ENCODE measurements at places on chromosomes 6 and 20.
A peak's percentile ranks its signal among the peaks of the same experiment; 100 is the strongest.

DNA sequence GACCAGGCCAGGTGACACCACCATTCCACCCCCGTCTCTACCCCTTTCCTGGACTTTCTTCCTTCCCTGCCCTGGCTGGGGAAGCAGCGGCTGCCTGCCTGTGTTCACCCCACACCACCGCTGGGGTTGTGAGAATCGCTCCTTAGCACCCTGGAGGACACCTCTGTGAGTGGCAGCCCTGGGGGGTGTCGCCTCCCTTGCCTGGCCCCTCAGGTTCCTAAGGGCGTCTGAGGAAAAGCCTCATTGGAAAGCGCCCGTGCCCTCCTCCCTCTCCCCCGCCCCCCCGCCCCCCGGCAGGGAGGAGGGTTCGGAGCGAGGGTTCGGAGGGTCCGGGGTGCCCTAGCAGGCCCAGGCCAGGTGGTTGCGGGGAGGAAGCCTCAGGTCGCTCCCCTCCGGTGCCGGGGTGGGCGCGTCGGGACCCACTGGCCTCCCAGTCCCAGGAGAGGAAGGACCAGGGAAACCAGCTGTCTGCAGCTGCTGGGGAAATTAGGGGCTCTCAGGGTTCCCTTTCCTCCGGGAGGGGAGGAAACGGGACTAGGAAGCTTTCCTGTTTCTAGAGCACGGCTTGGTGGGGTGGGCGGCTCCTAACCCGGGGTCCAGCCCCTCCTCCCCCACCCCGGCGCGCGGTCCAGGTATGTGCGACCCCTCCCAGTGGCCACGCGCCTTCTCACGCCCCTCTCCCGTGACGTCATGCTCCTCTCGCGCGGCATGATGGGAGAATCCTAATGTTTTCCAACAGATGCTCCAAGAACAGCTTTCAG lies at the start of gene PHACTR3:
Gene PHACTR3, plus strand, starts transcription at position 760 of the 761 bp plus-strand sequence. CDS start 475 bp downstream, outside the sequence.
- DNase-seq, result no peak

GRCh38 chr6:96980142-96980541 lies 55.6 kb downstream of the KLHL32 start:
- no peak for DNase-seq

GRCh38 chr6:53982366-53983050 lies 128.7 kb upstream of the MLIP start:
- DNase-seq, result no peak

GRCh38 chr6:135280375-135281136 lies 99.4 kb downstream of the MYB start:
- DNase-seq, result no peak

- DNase-seq, result no peak
These were observed 100.4 kb downstream of the LY86 start for GRCh38 chr6:6688951-6689350.

DNA sequence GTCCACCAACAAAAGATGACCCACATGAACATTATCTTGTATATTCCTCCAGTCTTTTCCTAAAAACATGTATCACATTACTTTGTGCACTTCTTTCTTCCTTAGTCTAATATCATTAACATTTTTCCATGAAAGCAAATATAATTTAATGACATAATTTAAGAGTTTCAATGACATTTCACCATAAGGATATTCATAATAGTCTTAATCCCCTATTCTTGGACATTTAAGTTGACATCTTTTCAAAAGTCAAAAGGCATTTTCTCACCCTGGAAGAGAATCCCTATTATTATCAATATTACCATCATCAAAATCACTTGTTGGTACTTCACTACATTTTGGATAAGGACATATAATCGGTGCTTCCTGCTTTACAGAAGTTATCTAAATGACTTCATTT lies 31.3 kb downstream of the EPHA7 start:
- no peak for DNase-seq

GRCh38 chr6:139137706-139138105 lies 2.8 kb downstream of the HECA start:
- DNase-seq, result no peak

DNA sequence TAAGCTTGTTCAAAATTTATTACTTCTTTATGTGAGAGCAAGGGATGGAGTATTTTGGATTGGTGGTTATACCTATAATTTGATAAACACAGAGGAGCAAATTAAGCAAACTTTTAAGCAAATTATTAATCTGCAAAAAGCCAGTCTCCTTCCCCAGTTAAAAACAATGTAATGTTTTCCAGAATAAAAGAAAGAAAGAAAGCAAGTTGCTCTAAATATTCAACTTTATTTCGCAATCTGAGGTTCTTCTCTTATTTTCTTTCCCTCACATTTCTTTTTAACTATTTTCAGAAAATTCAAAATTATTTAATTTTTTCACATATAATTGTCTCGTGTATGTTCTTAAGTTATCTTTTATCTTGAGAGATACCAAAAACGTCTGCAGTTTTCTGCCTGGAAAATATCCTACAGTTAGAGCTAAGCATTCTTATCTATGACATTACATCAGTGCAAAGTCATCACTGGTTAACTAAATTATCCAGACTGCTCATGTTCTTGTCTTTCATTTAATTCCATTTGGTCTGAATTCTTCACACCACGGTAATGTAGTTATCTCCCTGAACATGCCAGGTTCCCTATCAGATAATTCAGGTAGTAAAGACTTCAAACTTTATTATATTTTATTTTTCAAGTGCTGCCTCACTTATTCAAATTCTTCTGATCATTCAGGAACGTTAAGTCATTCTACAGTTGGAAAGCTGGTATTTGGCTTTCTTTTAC lies 3.3 kb upstream of the CNKSR3 start:
- no peak for DNase-seq

GRCh38 chr6:13577926-13578325 lies 3.5 kb downstream of the SIRT5 start:
- no peak for DNase-seq

DNA sequence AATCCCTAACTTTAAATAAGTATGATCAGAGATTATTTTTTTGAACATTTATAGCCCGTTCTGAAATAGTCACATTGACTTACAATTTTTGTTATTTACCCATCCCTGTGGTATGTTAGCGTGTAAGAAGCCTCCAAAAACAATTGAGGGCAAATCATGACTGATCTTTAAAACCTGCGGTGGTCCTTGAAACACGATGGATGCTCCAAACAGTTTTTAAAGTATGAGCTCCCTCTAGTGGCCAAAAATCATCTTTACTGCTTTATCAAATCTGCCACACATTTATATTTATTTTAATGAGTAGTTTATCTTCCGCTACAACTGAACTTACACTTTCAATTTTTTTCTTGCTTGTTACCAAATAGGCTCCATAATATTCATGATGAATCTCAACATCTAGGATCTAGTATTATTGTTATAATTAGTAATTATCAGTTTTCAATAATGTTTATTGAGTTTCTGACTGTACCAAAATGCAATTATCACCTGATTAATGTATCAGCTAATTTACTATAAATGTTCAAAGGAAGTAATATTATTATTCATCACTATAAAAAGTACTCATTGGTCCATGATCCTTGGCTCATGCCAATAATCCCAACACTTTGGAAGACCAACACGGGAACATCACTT lies 52.2 kb downstream of the MARCKS start:
- peak; percentile 70 for DNase-seq

DNA sequence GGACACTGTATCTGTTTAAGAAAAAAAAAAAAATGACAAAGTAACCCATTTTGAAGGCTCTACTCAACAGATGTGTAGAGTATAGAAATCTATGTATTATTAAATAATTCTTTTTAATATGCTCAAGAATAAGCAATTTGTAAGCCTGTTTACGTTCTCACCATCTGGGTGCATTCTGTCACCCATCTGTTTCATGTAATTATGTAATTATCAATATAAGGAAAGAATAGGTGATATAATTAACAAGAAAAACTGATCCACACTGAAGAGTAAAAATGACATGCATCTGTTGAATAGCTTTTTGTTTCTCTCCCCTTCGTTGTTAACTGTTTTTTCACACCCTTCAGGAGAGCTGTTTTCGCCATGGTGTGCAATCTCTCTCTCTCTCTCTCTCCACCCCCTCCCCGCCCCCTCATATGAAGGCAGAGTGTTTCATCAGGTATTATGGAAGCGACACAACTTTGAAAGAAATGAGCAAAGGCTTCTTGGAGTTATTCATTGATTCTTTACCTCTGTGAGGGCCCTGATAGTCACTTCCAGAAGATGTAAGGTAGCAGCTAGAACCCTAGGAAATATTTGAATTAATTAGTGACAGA lies 154.3 kb upstream of the INSM1 start:
- DNase-seq, result no peak

DNA sequence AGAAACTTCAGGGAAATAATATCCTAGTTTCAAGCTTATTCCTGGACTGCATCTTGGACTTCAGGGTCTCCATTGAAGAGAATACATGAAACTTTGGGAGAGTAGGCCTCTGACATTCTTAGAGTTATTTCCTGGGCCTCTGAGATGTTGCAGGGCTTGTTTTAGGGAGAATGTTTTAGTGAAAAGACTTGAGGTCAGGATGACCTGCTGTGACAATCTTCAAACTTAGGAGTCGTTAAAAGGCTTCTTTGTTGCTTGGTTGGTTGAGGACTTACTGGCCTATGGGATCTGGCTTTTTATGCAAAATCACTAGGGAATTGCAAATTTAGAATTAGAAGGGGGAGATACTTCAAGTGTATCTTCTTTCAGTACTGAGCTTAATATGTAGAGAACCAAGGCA lies 613.2 kb upstream of the FLRT3 start:
- DNase-seq, result no peak

DNA sequence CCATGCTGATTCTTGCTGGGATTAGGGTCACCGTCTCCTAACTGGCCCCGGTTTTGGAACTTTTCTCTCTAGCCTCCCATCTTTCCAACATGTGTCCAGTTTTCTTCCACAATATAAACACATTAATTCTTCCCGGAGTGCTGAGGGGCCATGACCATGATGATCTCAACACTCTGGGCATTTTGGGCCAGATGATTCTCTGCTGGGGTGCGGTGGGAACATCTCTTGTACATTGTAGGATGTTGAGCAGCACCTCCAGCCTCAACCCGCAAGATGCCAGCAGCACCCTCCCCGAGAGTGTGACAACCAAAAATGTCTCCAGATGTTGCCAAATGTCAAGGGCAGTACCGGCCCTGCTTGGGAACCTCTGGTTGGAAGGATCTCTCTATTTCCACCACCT lies 164.8 kb downstream of the TFAP2C start:
- DNase-seq, result no peak

- DNase-seq, result no peak
These were observed 20.7 kb upstream of the SH3BGRL2 start for GRCh38 chr6:79610306-79611009.

- no peak for DNase-seq
These were observed 79.7 kb downstream of the MMS22L start for GRCh38 chr6:97203343-97203742.

GRCh38 chr6:109893606-109894005 lies 84.5 kb upstream of the GPR6 start:
- no peak for DNase-seq

GRCh38 chr6:111162504-111162903 lies 75.2 kb downstream of the SLC16A10 start:
- DNase-seq, result no peak

GRCh38 chr6:168387911-168388310 lies 53.1 kb upstream of the SMOC2 start:
- no peak for DNase-seq

GRCh38 chr6:32983964-32984621 lies 15.7 kb downstream of the BRD2 start:
- DNase-seq, result no peak

DNA sequence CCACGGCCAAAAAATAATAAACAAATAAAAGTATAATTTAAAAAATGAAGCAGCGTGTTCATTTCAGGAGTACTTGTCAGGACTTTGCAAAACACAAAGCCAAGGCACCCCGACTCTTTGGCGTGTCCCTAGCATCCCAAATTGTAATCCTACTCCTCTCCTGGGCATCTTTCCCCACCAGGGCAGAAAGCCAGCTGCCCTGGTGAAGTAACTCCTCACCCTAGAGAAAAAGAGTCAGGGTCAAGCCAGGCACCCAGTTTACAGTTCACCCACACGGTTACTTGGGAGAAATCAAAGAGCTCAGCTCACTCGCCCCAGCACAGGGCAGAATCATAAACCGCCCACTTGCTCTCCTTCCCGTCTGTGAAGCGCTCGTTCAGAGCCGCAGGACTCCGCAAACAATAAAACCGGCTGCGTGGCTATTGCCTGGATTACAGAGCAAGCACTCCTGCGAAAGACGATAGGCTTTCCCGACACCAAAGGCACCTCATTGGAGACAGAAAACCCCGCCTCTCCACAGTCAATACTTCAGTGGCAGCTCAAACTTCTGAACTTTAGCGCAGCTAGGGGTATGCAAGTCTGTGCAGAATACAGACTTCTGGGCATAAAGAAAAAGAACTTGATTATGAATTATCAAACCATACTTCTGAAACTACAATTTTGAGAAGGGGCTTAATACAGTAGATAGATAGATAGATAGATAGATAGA lies 73.0 kb upstream of the NHSL1 start:
- peak; percentile 65 for DNase-seq

DNA sequence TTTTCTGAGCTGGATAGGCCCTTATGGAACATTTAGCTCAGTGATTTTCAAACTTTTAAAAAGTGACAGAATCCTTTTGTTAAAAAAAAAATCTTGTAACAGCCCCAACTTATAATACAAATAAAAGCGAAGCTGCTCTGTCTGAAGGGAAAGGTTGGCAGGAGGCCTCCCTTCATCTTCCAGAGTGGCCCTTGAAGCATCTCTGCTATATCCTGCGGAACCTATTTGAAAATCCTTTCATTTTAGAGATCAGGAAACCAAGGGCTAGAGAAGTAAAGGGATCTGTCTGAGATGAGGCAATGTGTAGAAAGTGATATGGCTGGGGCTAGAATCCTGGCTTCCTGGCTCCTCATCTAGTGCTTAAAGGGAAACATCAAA lies 107.8 kb downstream of the UBE3D start:
- DNase-seq, result no peak

DNA sequence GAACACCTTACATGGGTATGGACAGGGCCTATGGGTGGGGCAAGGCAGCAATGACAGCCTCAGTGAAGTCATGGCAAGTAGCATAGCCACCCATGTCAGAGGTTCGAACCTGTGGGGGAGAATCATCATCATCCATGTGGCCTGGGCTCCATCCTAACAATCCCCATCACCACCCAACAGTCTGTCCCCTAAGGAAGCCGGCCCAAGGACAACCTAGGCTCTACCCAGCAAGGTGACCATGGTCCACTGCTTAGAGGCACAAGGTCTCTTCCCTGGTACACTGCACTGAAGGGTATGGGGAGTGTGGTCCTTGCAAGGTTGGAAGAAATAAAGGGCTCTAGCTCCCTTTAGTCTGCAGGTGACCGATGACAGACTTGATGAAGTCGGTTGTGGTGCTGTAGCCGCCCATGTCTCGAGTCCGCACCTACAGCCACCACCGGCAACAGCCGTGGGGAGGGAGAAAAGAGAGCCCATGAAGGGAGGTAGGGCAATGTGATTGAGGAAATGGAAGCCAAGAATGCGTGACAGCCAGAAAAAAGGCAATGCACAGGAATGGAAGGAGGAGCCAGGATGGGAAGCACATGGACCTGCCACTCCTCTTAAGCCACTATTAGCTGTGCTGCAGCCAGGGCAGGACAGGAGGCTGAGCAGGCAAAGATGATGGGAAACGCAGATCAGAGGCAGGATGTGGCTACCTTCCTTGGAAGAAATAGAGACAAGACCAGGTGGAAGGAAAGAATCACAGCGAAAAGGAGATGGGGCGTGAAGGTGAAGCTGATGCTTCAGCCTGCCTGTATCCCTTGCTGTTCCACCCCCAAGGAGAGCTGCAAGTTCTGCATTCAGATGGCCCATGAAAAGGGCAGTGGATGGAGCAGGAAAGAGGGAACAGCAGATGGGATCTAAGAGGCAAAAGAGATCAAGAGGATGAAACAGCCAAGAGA lies 5.3 kb downstream of the IDH3B start:
- DNase-seq, result no peak
